Stimulated activated CD8-positive, alpha-beta memory T cell treated with anti-CD3 and anti-CD28 coated beads, Interleukin-4, amount 100 ng/mL, for 1 hour (primary cell): ENCODE measurements at places on chromosomes 1 and 21.

DNA sequence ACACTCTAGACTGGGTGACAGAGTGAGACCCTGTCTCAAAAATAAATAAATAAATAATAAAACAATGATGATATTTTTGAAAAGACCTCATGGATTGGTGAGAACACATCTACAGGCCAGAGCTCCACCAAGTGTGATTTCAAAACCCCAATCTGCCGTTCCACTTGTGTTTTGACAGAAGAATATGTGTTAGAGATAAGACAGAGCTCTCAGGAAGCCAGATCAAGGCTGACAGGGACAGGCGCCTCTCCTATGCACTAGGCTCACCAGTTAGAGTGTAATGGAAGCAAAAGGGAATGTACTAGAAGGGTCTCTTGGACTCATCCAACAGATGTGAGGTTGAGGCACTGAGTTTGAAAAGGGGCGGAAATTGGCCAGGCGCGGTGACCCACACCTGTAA lies 110.7 kb upstream of the ERRFI1 start:
- no peak for DNase-seq

- no peak for DNase-seq
Measured at GRCh38 chr21:29064850-29065481, 8.5 kb downstream of the CCT8 start.

DNA sequence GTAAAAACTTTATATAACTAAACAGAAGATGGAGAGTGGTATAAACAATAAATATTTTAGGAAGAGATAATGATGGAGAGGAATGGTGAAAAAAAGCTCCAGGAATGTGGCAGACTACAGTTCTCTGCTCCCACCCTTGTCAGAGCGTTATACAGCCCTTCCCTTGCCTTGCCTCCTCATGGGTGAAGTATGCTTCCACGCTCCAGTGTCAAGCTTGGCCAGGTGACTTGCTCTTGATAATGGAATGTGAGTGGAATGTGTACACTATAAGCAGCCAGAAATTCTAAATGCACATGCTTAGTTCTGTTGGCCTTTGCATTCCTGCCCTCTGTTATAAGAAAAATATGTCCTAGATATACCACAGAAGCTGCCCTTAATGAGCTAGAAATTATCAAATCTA lies 24.7 kb upstream of the POGK start:
- no peak for DNase-seq

- no peak for DNase-seq
Measured at GRCh38 chr1:226627050-226627755, 78.6 kb downstream of the STUM start.

DNA sequence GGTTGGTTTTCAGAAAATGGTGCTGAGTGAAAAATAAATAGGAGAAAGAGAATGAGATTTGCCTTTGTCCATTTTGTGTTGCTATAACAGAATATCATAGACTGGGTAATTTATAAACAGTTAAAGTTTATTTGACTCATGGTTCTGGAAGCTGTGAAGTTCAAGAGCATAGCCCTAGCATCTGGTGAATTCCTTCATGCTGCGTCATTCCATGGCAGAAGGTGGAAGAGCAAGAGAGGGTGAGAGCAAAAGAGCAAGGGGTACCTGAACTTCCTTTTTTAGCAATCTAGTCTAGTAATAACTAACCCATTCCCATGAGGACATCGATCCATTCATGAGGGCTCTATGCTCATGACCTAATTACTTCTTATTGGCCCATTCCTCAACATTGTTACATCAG lies 209.1 kb upstream of the ZP4 start:
- DNase-seq, result no peak

GRCh38 chr1:158177700-158178450 lies 2.8 kb upstream of the CD1D start:
- DNase-seq, result no peak

DNA sequence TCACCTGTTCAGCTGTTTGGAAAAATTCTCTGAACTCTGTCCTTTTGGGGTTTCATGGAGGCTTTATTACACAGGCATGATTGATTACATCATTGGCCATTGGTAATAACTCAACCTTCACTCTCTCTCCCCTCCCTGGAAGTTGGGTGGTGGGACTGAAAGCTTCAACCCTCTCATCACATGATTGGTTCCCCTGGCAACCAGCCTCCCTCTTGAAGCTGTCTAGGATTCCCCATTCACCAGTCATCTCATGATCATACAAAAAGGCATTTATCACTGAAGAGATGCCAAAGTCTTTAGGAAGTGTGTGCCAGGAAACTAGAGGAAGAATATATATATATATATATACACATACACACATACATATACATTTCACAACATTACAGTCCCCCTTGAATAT lies 228.5 kb downstream of the ZNF326 start:
- DNase-seq, result no peak

DNA sequence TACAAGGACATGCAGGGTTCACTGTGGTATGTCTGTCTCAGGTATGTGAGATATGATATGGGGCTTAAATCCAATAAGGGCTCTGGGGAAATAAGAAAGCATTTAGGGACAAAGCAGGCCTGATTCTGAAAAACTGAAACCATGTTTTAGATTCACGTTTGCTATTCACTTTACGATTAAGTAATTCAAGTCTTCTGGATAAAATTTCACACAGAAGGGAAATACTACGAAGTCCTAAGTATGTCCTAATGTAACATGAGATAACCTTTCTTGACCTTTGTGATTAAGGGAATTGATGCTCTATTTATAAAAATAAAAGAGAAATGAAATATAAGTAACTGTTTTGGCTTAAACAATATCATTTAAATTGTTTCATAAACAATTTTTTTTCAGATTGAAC lies 55.4 kb downstream of the HNRNPR start:
- no peak for DNase-seq

- no peak for DNase-seq
Measured at GRCh38 chr1:156750191-156750672, 1.2 kb downstream of the HDGF start.

GRCh38 chr1:230992100-230992774 lies 13.3 kb downstream of the ARV1 start:
- no peak for DNase-seq
